OCI-M1 (cell line): ENCODE measurements at places on chromosomes 2 and 18.

DNA sequence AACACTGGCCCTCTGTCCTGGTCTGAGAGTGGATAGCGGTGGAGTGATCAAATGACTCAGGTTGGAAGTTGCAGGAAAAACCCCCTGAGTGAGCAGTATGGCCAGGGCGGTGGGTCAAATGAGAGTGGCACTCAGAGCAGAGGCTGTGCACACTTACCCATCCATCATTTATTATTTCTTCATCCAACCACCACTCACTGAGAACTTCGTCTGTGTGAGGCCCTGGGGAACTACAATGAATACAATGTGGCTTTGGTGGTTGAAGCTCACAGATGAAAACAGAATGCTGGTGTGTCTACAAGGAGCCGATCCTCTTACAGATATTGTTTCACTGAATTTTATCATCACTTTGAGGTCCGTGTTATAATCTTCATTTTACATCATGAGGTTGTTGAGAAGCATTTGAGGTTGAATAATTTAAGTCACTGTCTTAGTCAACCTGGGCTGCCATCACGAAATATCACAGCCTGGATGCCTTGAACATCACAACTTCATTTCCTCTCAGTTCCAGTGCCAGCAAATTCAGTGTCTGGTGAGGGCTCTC lies 73.4 kb upstream of the ID2 start:
- no peak for DNase-seq

- no peak for DNase-seq
These were observed 95.8 kb upstream of the FAM98A start for GRCh38 chr2:33694904-33695303.

DNA sequence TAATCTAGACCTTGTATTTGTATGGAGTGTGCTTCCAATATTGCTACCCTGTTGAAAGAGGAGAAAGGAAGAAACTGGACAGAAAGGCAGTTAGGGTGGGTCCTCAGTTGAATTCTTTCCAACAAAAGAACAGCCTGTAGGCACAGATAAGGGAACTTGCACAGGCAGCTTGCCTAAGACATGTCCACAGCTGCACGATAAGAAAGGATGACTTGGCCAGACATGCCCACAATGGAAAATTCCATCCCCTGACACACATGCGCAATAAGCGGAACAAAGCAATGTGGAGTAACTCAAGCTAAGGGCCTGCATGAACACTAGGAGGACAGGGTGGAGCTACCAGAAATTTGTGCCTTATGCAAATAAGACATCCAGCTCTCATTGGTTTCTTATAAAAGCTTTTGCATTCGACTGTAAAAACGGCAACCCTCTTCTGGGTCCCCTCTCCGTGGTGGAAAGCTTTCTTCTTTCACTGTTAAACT lies 1084.7 kb upstream of the NXPH2 start:
- DNase-seq, result peak; percentile 97

- no peak for DNase-seq
These were observed 539.4 kb upstream of the ZEB2 start for GRCh38 chr2:145059343-145059742.

DNA sequence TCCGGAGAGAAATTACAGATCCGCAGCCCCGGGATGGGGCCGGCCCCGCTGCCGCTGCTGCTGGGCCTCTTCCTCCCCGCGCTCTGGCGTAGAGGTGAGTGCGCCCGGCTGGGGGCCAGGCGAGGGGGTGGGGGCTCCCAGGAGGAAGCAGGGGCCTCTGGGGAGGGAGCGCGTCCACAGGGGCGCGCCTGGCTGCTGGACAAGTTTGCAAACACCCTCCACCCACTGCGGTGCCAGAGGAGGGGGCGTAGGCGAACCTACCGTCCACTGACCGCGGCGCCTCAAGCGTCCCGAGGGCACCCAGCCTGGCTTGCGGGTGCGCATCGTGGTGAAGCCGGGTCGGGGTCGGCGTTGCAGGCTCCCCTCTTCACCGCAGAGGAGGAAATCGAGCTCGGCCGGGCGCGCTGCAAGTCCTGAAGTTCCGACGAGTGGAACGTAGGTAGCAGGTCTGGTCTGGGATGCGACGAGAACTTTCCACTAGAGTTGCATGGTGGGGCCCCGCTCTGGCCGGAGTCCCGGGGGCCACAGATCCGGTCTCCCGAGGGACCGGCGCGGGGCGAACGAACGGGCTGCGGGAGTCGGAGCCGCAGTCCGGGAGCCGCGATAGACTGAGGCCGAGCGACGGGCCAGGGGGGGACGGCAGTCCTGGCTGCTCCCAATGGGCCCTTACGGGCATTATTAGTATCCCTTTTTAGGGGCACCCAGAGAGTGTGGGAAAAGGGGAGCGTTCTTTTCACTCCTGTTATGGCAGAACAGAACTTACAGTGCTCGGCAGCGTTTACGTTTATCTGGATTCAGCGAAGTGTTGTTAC lies 502 bp downstream of the MERTK start:
- DNase-seq, result no peak

DNA sequence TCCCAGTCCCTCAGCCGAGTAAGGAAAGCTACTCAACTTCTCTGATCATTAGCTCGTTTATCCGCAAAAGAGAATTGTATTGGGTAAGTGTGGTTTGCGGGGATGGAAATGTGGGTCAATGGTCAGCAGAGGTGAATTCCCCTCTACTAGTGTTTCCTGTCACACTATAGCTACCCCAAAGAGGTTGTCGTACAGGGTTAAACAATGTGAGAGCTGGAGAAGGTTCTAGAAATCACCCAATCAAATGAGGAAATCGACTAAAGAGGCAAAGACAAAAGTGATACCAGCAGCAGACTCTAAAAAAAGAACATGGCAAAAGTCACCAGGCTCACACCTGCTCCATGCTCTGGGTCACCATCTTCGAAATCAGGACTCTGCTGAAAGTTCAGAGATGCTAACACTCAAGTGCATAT lies 144.7 kb upstream of the ITGA4 start:
- no peak for DNase-seq

GRCh38 chr18:32019251-32019948 lies 775 bp downstream of the RNF125 start:
- DNase-seq, result peak; percentile 51

DNA sequence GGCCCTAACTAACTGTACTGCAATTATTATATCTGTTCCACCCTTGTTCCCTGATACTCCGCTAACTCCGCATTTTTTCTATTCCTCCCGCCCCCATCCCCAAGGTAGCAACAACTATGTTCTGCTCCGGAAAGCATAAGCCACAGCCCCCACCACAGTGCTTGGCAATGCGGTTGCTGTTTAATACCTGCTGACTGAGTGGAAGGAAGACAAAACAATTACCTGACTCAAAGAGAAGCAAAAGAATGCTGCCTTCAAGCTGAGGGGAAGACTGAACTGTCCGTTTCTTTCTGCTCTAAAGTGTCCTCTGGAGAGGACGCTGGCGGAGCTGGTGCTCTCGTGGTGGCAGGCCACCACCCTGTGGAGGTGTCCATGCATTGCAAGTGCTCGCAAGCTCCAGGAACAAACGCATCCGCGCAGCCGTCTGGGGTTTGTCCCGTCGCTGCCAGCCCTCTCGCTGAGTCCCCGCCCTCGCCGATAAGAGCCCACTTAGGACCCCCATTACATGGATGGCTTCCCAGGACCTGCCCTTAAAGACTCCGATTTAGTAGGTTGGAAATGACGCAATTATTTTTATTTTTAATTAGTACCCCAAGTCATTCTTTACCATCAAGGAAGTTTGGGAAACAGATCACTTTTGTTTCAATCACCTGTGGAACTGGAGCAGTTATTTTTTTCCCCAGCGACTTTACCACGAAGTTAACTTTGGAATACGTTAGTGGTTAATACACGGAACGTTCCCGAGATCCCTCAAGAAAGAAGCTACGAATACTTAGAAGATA lies 1.6 kb upstream of the MYL12A start:
- peak; percentile 98 for DNase-seq

DNA sequence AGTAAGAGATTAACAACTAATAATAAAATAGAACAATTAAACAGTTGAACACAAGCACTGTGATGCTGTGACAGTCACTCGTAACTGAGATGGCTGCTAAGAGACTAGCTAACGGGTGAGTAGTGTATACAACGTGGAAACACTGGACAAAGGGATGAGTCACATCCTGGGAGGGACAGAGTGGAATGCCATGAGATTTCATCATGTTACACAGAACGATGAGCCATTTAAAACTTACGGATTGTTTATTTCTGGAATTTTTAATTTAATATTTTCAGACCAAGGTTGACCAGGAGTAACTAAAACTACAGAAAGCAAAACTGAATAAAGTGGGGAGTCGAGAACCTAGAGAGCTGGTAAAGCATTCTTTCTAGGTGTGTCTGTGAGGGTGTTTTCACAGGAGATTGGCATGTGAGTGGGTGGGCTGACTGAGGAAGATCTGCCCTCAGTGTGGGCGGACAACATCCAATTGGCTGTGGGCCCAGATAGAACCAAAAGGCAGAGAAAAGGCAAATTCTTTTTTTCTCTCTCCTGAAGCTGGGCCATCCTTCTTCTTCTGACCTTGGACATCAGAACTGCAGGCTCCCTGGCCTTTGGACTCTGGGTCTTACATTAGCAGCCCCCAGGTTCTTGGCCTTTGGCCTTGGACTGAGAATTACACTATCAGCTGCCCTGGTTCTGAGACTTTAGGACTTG lies 14.6 kb downstream of the TMSB10 start:
- DNase-seq, result peak; percentile 38

DNA sequence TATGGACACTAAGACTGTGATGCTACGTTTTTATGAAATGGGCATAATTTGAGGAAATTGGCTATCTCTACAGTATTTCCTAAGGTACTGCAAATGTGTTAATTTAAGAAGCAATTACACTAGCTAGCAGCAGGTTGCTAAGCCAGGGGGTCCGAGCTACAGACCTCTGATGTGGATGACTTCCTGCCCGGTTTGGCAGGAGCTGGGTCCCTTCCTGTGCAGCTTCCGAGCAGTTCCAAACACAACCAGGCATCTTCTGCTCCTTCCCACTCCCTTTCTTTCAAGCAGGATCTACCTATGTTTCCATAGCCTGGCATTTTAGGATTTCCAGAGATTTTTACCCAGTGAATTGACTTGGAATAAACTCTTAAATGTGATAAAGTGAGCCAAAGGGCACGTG lies 55.7 kb downstream of the SCN2A start:
- DNase-seq, result no peak

DNA sequence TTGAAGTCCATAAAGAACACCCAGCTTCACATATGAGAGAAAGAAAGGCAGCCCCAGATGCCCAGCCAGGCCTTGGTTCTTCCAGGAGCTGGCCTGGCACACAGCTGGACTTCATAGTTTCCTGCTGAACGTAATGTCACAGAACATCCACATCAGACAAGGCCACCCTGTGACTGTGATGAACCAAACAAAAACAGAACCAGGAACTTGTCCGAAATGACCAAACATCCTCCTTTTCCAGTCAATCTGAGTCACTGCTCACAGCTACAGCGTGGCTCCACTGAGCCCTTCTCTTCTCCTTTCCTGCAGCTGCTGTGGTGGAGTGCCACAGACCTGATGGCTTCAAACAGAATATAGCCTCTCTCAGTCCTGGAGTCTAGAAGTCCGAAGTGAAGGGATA lies 45.4 kb upstream of the PAPOLG start:
- peak; percentile 5 for DNase-seq

GRCh38 chr2:153218851-153219250 lies 259.7 kb downstream of the RPRM start:
- DNase-seq, result no peak
